ENCODE measurements at places on chromosomes 13 and 19.

- no peak for DNase-seq
Observed at GRCh38 chr13:112752211-112752610, 62.4 kb downstream of the ATP11A start.

- DNase-seq: no peak
Observed at GRCh38 chr19:3830621-3831589, 37.9 kb downstream of the ZFR2 start.

DNA sequence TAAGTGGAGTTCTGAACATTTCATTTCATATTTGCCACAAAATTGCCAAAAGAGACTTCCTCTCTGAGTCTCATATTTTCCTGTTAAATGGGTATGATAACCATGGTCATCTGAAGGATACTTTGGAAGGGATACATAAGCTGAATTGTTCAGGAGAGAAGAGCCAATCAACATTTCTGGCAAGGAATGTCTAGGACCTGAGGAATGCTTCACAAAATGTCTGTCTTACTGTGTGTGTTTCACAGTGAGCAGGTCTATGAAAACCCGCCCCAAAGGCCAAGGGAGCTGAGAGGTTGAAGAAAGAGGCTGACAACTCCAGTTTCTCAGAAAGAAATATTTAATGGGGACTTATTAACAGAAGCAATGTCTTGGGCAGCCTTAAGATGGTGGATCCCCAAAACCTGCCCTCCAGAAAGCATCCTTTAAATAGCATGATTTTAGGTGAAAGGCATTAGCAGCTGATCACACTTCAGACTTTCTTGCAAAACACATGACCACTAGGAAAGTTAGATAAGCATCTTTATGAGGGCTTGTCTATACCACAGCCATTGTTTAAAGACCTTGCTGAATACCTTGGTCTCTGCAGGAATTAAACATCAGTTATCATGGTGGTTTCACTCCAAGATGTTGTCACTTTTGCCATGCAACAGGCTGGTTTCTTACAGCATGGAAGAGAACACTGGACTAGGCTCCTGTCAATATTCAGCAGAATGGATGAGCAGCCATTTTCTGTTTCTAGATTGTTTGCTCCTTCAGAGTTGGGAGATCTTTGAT lies 78.9 kb downstream of the TNFSF11 start:
- DNase-seq: no peak

GRCh38 chr13:21020176-21020575 lies 41.2 kb downstream of the LATS2 start:
- no peak for DNase-seq

DNA sequence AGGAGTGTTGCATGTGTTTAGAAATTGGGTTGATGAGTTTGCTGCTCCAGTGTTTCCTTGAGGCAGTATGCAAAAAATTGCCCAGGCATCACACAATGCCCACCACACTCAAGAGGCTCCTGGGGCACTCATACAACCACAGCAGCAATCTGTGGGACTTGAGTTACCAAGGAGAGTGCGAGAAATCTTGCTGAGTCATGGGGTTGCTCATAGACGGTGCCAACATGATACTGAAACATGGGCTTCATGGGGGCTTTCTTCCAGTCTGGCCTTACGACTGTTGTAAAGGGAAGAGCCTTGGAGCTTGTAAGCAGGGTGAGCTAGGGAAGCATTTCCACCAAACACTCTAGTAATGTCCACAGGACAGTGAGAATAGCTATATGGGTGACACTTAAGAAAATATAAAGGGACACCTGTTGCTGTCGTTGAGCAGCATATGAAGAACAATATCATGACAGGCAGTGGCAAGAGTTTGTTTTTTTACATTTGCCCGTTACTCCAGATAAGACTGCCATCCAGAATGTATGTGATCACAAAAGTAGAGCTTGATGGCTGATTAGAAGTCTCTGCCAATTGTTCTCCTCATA lies 1237.4 kb downstream of the UQCRFS1 start:
- DNase-seq: no peak

DNA sequence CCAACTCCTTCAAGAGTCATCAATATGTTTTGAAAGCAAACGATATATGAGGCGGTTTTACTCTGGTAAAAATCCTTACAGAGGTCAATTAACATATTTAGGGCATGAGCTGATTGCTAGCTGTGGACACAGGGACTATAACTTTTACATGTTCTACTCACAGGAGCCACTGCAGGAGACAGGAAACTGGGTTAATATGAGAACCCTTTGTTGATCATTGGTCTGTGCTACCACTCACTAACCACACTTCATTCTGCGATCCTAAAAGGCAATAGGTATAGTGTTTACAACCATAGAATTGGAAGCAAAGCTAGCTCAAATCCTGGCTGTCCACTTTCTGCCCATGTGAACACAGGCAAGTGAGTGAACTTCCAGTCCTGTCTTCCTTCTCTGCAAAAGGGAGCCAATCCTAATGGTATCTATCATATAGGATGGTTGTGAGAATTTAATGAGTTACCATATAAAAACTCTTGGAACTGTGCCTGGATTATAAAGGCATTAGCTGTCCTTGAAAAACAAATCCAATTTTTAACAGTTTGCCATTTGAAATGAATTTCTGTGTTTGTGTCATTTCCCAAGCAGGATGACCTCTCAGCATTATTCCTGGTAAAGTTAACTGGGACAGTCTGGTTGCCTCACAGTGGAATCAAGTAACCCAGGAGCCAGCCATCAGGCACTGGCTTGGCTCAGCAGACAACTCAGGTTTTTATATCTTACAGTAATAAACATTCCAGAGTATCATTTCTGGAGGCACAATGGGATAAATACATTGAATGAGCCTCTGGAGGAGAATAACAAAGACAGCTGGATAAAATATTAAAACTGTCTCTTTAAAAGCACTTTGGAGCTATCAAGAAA lies 29.8 kb upstream of the RAP2A start:
- no peak for DNase-seq

- DNase-seq: no peak
Observed at GRCh38 chr19:54560881-54561385, 12.7 kb upstream of the LILRA2 start.

- DNase-seq: no peak
Observed at GRCh38 chr19:32497391-32497790, 83.6 kb upstream of the PDCD5 start.

GRCh38 chr13:94712812-94713560 lies 641 bp upstream of the SOX21 start:
- DNase-seq: peak; percentile 85

DNA sequence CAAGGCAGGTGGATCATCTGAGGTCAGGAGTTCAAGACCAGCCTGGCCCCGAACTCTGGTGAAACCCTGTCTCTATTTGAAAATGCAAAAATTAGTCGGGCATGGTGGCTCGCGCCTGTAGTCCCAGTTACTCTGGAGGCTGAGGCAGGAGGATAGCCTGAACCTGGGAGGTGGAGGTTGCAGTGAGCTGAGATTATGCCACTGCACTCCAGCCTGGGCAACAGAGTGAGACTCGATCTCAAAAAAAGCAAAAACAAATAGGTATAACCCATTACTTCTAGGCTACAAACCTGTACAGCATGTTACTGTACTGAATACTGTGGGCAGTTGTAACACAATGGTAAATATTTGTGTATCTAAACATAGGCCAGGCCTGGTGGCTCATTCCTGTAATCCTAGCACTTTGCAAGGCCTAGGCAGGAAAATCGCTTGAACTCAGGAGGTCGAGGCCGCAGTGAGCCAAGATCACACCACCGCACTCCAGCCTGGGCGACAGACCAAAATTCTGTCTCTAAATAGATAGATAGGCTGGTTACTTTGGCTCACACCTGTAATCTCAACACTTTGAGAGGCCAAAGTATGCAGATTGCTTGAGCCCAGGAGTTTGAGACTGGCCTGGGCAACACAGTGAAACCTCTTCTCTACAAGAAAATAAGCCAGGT lies 63.5 kb downstream of the MYO9B start:
- no peak for DNase-seq

- DNase-seq: no peak
Observed at GRCh38 chr13:32454886-32455593, 27.1 kb upstream of the N4BP2L1 start.

DNA sequence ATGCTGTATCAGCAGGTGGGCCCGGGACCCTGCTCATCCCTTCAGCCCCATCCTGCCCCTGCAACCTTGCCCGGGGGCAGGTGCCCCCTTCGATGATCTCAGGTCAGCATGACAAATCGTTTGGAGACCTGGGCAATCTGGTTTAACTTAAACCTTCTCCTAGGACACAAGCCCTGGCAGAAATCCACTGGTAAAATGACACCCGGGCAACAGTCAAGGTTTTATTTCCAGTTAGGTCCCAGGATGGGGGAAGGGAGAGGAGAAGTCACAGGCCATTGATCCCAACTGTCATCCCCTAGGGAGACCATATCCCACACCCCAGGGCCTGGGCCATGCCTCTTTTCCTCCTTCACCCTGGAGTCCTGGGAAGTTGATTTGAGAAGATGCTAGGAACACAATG lies 1.8 kb upstream of the PLIN5 start:
- DNase-seq: no peak

DNA sequence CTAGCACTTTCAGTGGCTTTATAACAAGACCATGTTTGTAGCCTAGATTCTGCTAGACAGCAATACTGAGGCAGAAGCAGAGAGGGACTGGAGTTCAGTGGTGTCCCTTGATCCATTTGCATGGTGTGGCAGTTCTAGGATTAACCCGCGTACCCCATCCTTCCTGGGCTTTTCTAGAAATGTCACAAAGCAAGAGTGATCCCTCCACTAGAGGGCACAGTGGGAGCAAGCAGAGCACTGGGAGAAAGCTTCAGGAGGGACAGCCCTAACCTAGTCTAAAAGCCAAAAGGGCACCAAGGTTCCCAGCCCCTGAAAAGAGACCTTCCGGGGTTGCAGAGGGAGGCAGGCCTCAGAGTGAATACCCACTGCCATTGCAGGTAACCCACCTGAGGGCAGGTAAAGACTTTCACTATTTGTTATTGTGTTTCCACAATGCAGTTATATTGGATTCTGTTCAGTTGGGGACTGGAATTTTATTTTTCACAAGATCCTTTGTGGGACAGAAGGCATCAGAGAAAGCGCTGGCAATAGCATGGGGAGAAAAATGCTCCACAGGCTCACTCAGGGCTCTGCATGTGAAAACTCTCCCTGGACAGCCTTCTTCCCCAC lies 170.6 kb downstream of the FLT1 start:
- DNase-seq: peak; percentile 83

DNA sequence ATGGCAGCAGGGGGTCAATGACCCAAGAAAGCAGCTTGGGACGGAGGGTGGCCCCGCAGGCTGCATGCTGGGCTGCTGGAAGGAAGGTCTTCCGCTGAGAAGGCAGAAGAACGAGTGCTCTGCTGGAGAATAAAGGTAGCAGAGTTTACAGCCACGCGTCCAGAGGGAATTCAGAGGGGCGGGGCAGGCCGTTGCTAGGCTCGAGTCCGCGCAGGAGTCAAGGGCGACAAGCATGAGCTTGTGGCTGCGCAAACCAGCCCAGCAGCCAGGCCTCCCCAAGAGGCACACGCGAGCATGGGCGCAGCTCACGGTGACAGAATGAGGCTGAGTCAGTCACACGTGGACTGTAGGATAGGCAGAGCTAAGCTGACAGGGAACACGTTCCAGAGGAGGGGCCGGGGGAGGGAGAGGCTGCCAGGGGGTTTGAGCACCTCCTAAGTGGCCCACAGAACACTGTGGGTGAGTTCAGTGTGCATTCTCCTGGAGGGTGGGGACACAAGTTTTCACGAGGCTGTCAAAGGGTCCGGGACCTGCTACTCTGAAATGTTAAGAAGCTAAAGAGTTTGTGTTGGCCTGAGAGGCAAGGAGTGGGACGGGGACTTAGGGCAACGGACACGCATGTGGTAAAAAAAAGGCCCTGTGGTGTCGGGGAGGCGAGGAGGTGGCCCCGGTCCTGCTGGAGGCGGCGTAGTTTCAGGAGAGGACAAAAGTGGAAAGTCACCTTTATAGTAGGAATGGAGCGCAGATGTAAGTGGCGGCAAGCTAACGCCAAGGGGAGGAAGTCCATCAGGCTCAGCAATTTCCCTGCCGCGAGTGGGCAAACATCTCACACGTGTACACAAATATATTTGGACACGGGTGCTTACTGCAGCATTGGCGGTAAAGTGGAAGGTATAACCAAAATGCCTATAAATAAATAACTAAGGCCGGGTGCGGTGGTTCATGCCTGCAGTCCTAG lies 17.7 kb downstream of the RFX2 start:
- peak; percentile 27 for DNase-seq

DNA sequence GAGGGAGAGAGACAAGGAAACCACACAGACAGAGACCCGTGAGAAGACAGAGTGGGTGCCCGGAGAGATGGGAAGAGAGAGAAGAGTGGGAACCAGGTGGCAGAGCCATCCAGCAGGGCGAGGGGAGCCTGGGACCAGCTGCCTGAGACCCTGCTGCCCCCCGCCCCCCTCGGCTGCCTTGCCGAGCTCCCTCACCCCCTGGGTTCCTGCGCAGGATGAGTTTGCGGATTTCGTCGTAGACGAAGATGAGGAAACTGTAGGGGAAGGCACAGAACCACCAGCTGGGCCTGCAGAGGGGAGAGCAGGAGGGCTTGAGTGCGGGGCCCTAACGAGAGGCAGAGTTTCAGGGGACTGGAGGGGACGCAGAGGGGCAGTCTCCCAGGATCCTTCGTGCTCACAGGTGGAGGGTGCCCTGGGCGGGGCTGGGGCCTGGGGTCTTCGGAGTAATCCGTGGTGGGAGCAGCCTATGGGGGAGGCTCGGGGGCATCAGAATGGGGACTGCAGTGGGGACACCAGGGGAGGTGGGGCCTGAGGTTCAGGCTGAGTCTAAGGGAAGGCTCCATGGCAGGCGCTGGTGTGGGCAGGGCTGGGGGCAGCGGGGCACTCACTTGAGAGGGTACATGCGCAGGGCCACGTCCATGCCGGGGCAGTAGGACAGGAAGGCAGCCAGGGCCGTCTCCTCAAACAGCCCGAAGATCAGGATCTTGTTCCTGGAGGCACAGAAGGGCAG lies 8.1 kb upstream of the RABAC1 start:
- DNase-seq: no peak

- no peak for DNase-seq
Observed at GRCh38 chr13:42260903-42261654, 10.9 kb upstream of the AKAP11 start.

GRCh38 chr13:35127466-35127865 lies 185.4 kb downstream of the NBEA start:
- DNase-seq: no peak
